Hepatocyte (in vitro differentiated cells): ENCODE measurements at places on chromosomes 2 and 18.
A peak's percentile ranks its signal among the peaks of the same experiment; 100 is the strongest.

DNA sequence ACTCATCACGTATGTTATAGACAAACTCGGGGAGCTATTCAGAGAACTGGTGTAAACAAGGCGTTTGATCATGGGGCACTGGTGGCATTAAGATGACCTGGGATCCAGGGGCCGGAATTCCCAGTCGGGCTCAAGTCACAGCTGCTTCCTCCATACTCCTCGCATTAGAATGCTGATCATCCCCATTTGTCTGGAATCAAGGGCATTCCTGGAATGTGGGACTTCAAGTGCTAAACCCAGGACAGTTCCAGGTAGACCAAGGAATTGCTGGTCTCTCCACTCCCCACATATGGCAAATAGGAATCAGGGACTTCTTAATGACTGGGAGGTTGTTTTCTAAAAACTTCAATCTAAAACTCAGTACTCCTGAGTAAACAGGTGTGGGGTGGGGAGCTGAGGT, 355.7 kb upstream of the RAB6C start:
- DNase-seq, result no peak
- H3K27ac ChIP-seq, result no peak overlapping the region
- no peaks in the 10 kb centered on the region for H3K36me3 ChIP-seq
- H3K4me3 ChIP-seq, result no peak overlapping the region
- H3K4me1 ChIP-seq, result no peaks in the 10 kb centered on the region

DNA sequence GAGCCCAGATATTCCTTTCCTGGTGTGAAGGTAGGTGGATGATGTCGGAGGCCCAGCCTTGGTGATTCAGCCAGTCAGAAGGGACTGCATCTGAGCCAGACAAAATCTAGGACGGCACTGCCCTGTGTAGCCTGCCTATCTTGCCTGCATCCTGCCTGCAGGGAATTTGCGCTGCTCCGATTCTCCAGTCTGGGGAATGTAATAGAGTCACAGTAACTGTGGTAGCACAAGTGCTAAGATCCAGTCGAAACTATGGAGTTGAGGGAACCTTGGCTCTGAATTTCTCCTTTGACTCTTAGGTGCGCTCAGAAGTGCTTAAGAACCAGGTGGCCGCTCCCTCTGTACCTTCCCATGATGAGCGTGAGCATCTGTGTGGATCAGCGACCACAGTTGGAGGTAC, 15.9 kb downstream of the IL36B start:
- H3K36me3 ChIP-seq, result no peaks in the 10 kb centered on the region
- H3K27ac ChIP-seq, result no peak overlapping the region
- peaks cover 6% of the 10 kb centered on the region for H3K4me1 ChIP-seq
- DNase-seq, result no peak
- H3K27me3 ChIP-seq, result no peaks in the 10 kb centered on the region

- DNase-seq, result no peak
- no peak overlapping the region for H3K27ac ChIP-seq
- no peak overlapping the region for H3K4me3 ChIP-seq
- peaks cover under 1% of the 10 kb centered on the region for H3K4me1 ChIP-seq
- no peaks in the 10 kb centered on the region for H3K36me3 ChIP-seq
These were observed 6.5 kb downstream of the TMEM17 start for GRCh38 chr2:62499430-62500060.

- H3K4me1 ChIP-seq, result no peaks in the 10 kb centered on the region
- no peak overlapping the region for H3K27ac ChIP-seq
- H3K36me3 ChIP-seq, result no peaks in the 10 kb centered on the region
- no peaks in the 10 kb centered on the region for H3K27me3 ChIP-seq
These were observed 678.8 kb downstream of the DCC start for GRCh38 chr18:53018791-53019190.

- no peaks in the 10 kb centered on the region for H3K27me3 ChIP-seq
- H3K27ac ChIP-seq, result no peak overlapping the region
- no peak for DNase-seq
- no peaks in the 10 kb centered on the region for H3K4me1 ChIP-seq
- no peaks in the 10 kb centered on the region for H3K36me3 ChIP-seq
These were observed 79.3 kb downstream of the ABI2 start for GRCh38 chr2:203407496-203407895.

DNA sequence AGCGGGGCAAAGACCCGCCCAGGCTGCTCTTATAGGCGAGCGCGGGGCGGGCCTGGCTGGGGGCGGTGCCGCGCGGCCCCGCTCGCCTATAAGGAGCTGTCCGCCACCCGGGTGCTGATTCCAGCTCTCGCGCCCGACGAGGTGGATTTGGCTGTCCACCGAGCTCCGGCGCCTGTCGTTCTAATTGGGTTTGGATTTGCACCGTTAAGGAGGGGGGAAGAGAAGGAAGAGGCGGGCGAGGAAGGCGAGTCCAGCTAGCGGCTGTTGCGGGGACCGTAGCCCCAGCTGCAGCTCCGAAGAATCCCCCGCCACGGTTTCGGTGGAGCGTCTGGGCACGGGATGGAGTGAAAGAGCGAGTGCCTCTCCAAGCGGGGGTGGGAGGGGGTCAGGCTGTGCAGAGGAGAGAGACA, at the start of gene CNTNAP5:
Gene CNTNAP5 (plus strand): TSS at position 117 of the 410 bp plus-strand sequence. CDS start 364 bp downstream, outside the sequence.
- no peak within 1 kb of the TSS for H3K27ac ChIP-seq
- H3K4me3 ChIP-seq, result peak within 1 kb of the TSS; percentile 24
- H3K27me3 ChIP-seq, result peaks cover 33% of the 10 kb centered on the region
- H3K4me1 ChIP-seq, result no peaks in the 10 kb centered on the region
- peak; percentile 87 for DNase-seq

- no peaks in the 10 kb centered on the region for H3K27me3 ChIP-seq
- no peak overlapping the region for H3K27ac ChIP-seq
- DNase-seq, result no peak
- no peaks in the 10 kb centered on the region for H3K4me1 ChIP-seq
- H3K4me3 ChIP-seq, result no peak overlapping the region
- no peaks in the 10 kb centered on the region for H3K36me3 ChIP-seq
These were observed 84.7 kb downstream of the TGFA start for GRCh38 chr2:70468878-70469277.

GRCh38 chr2:223674998-223675609, 72.9 kb upstream of the SCG2 start:
- H3K4me3 ChIP-seq, result no peak overlapping the region
- no peaks in the 10 kb centered on the region for H3K4me1 ChIP-seq
- peak; percentile 31 for DNase-seq
- no peaks in the 10 kb centered on the region for H3K36me3 ChIP-seq
- H3K27me3 ChIP-seq, result no peaks in the 10 kb centered on the region

DNA sequence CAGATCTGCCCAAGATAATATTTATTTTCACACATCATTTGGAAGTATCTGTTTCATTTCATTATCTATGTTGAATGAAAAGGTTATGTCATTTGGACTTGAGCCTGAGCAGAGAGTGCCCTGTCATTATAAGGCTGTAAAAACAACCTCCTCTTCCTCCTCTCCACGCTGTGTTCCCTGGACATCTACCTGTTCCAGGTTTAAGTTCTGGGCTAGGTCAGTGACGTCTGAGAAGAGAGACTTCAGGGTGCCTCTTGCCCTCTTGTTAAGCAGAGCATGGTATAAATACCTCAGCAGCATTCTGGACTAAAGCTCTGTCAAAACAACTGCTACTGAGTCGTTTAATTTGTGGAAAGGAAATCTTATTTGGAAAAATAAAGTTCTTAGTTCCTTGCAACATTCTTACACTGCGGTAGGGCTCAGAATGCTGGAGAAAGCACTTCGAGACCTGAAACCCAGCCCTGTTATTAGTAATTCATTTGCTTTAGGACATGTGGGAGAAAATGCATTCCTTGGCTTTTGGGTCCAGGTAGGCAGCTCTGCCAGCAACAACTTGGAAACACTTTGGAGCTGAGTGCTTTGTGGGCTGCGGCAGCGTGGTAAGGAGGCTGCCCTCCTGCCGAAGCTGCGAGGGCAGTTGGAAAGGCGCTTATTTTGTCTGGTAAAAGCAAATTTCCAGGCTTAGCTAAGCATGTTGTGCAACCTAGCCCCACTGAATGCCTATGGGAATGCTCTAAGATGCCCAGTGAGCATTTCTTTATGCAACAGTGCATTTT, 91.8 kb upstream of the NEDD4L start:
- H3K27ac ChIP-seq, result no peak overlapping the region
- no peak for DNase-seq
- no peaks in the 10 kb centered on the region for H3K4me1 ChIP-seq
- H3K4me3 ChIP-seq, result no peak overlapping the region
- H3K27me3 ChIP-seq, result no peaks in the 10 kb centered on the region

DNA sequence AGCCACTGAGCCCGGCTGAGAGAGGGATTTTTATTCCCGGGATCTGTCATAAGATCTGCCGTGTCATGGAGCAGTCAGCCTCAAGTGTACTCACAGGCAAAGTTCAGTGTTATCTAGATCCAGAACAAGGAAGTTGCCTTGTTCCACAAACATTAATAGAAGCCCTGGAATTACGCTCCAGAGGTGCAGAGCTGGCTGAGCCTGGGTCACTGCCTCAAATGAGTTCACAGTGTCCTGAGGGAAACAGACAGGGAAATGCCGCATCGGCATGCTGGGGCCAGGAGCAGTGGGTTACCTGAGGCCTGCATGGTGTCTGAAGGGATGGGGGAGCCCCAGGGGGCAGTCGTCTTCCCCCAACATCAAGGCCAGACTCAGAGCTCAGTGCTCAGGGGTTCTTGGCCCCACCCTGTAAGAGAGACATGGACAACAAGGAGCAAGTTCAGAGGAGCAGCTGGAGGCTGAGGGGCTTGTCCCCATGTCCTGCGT, 42.7 kb upstream of the ODC1 start:
- peak; percentile 77 for DNase-seq
- H3K36me3 ChIP-seq, result no peaks in the 10 kb centered on the region
- peak overlapping the region; percentile 89 for H3K27ac ChIP-seq
- H3K4me3 ChIP-seq, result no peak overlapping the region
- H3K27me3 ChIP-seq, result no peaks in the 10 kb centered on the region
